ENCODE measurements at places on chromosomes 16 and 17.

DNA sequence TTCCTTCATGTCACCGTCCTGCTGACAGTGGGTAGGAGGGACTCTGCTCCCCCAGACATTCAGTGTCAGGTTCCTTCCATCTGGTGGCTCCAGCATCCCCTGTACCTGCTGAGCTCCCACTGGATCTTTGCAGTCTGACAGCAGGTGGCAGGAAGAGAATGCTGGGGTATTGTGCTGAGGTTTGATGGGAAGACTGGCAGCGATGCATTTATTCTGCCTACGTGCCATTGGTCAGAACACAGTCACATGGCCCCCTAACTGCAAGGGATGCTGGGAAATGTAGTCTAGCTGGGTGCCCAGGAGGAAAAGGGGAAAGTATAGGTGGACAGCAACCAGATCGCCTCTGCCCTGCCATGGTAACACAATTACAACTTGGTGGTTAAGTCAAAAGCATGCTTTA, 44.4 kb downstream of the IRX3 start:
- DNase-seq, result no peak

- DNase-seq, result peak; percentile 30
Observed at GRCh38 chr17:62653002-62653825, 25.7 kb downstream of the MRC2 start.

GRCh38 chr17:50425682-50426471, at the start of gene ACSF2:
TSS of gene ACSF2 (plus strand) at chr17:50426218. CDS start at chr17:50426262, 44 bp downstream.
- peak; percentile 71 for DNase-seq

- no peak for DNase-seq
Observed at GRCh38 chr16:84451781-84452180, 52.7 kb downstream of the MEAK7 start.

- DNase-seq, result no peak
Observed at GRCh38 chr16:83574388-83574787, 233.4 kb upstream of the HSBP1 start.

DNA sequence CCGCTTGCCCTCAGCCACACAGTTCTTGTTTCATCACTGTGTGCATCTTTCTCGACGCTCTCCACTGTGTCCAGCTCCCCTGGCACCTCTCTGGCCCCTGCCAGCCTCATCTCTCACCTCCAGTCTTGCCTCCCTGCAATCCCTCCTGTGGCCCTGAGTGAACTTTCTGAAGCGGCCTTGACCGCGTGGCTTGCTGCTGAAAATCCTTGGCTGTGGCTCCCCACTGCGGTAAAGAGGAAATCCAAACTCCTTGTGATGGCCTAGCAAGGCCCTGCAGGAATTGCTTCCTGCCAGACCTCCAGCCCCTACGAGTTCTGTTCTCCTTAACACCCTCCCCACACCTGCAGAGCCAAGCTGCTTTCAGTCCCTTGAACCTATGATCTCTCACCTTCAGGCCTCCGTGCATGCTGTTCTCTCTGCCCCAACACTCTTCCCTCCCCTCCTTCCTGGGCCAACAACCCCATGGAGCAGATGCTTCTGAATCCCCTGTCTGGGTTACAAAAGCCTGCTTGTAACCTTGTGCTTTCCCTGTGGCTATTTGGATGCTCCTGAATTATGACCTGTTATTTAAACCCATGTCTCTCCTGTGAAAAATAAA, 33.6 kb upstream of the BRD7 start:
- no peak for DNase-seq

DNA sequence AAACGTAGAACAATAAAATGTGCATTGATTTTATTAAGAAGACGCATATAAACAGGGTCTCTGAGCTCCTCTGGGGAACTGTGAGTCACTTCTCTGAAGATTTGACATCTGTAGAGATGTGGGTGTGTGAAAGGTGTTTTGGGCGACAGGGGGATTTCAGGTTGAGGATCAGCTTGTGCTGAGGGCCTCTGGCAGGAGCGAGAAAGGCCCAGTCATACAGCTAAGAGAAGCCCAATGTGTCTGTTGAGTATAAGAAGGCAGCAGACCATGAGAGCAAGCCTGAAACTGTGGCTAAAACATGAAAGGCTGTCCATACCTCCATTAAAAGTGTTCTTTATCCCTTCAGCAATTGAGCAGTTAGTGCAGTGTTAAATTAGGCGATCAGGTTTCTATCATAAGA, 406.5 kb upstream of the MON1B start:
- DNase-seq, result no peak

- no peak for DNase-seq
Observed at GRCh38 chr16:12287796-12288536, 311.4 kb downstream of the SNX29 start.

DNA sequence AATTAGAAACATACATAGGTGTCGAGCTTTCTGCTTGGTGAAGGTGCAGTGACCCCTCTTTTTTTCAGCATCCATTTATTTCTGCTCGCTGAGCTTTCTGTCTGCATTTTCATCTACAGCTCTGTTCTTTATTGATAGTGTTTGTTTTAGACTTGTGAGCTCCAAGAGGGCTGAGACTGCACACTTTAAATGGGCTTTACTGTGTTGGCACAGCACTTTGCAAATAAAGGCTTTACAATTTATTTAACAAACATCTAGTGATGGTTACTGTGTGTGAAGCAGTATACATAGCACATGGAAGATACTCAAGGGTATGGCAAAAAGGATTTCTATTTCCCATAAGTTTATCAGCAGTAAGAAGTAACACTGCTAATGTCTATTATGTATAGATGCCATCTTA, 563.7 kb upstream of the HSBP1 start:
- DNase-seq, result no peak

- DNase-seq, result no peak
Observed at GRCh38 chr16:30041841-30042240, 10.8 kb upstream of the TLCD3B start.

- DNase-seq, result peak; percentile 15
Observed at GRCh38 chr16:75566758-75567255, 628 bp downstream of the GABARAPL2 start.

DNA sequence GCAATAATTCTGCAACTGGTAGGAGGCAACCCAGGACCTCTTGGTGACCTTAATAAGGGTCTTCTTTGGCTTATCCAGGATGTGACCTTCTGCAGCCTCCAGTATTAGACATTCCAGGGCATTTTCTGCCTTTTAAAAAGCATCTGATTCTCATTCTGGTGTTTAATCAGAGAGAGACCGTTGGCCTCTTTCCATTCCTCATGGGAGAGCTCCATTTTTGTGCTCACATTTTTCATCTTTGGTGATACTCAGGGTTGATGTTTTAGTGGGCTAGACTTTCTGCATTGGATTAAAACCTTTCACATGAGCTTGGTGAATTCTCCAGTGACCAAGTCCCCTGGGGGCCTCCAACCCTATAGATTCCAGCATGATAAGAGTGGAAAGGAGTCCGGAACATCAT, 150.2 kb upstream of the CACNG5 start:
- no peak for DNase-seq

- DNase-seq, result no peak
Observed at GRCh38 chr16:57601801-57602478, 26.5 kb upstream of the ADGRG1 start.

DNA sequence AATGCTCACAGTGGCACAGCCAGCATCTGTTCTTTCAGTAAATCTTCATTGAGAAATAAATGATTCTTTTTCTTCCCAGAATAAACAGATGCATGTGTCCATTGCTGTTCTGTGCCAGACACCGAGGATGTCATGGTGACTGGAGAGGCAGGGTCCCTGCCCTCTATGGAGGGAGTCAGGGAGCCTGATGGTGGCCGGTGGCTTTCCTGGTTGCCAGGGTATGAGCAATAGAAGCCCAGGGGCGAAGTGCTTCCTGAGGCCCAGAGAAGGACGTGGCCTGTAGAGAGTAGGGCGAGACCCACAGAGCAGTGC, 29.9 kb upstream of the NUDT16L1 start:
- DNase-seq, result no peak

DNA sequence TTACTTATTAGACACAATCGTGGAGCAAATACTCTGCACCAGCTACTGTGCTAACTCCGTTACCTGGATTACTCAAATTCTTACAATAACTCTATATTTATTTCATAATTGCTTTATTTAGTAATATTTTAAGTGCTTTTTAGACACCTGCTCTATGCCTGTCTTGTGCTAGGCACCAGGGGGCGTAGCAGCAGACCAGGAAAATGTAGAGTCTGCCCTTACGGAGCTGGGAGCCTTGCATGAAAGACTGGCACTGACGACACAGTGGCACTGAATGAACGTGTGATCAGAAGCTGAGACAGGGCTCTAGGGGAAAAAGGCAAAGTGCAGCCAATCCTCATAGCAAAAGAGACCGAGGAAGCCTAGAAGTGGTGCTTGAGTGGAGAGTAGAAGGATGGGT, 486.5 kb downstream of the CDH13 start:
- no peak for DNase-seq

- DNase-seq, result no peak
Observed at GRCh38 chr17:685006-685405, 29.6 kb downstream of the VPS53 start.

DNA sequence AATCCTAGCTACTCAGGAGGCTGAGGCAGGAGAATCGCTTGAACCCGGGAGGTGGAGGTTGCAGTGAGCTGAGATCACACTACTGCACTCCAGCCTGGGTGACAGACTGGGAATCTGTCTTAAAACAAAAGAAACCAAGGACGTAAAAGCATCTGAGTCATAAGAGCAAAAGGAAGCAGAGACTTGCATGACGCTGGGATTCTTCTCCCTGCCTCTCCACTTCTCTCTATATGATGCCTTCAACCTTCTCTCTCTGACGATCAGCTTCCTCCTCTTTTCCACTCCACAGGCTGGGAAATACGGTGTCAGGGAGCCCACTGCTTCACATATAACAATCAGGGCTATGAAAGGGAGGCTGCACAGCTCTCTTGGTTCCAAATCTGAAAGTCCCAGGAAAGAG, 43.2 kb upstream of the CCL1 start:
- no peak for DNase-seq

- DNase-seq, result no peak
Observed at GRCh38 chr17:45775576-45776011, 8.5 kb upstream of the CRHR1 start.

DNA sequence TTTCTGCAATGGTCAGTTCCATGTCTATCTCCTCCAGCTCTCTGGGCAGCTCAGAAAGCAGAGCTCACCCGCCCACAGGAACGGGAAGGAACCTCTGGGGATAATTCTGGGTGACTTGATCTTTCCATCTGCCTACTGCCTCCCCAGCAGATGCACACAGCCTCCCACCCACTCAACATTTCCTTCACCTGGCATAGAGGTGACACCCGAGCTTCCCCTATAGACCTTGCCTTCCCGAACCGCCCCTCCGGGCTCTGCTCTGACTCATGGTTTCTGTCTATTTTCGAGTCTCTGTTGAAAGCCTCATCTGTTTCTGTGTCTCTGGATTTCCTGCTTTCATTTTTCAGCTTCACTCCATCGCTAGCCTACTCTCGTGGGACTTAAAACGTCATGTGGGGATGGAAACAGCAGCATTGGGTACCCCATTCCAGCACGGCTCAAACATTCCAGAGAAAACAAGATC, 11.4 kb downstream of the GGA3 start:
- no peak for DNase-seq

- no peak for DNase-seq
Observed at GRCh38 chr16:87702325-87702811, 63.4 kb downstream of the KLHDC4 start.

GRCh38 chr17:78130090-78130436, 508 bp upstream of the TMC8 start:
- DNase-seq, result no peak

DNA sequence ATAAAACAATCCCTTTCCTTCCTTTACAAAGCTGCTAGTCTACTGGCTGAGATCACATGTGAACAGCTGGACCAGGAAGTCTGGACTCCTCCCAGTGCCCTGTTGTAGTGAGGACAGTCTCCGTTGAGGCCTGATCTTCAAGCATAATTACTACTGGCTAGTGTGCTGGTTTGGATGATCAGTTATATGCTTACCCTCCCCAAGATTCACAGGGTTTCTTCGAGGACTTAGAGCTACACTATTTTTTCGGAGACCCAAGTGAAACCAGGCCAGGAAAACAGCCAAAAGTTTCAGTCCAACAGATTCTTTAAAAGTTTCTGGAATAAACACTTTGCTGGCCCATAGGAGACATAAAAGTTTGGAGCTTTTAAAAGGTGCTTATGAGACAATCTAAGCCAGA, 194.9 kb upstream of the CDH11 start:
- DNase-seq, result no peak

- no peak for DNase-seq
Observed at GRCh38 chr16:28158136-28158535, 53.6 kb downstream of the XPO6 start.

GRCh38 chr17:79533116-79533515, 77.7 kb downstream of the RBFOX3 start:
- no peak for DNase-seq

- DNase-seq, result no peak
Observed at GRCh38 chr17:82569621-82570020, 50.1 kb downstream of the FOXK2 start.

DNA sequence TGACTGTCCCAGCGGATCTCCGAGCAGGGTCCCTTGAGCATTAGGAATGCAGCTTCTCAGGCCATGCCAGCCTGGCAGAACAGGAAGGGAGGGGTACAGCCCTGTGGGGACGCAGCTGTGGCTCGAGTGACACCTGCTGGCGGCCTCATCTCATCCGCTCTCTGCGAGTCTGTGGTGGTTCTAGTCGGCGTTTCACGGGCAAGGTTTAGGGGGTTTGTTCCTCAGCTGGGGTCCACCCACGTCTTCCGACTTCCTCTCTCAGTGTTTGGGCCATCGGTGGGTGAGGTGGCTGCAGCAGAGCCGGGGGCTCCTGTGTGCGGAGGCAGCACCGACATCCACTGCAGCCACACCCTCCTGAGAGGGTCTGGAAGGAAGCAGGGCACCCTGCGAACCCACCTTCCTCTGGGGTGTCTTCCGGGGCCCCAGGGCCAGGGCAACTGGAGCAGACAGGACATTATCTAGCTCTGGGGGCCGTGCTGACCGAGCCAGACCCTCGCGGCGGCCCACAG, 33.3 kb downstream of the JPH3 start:
- DNase-seq, result peak; percentile 37

GRCh38 chr17:56699186-56699894, 105.8 kb downstream of the NOG start:
- no peak for DNase-seq

- no peak for DNase-seq
Observed at GRCh38 chr16:1290860-1291575, 18.4 kb upstream of the UBE2I start.

DNA sequence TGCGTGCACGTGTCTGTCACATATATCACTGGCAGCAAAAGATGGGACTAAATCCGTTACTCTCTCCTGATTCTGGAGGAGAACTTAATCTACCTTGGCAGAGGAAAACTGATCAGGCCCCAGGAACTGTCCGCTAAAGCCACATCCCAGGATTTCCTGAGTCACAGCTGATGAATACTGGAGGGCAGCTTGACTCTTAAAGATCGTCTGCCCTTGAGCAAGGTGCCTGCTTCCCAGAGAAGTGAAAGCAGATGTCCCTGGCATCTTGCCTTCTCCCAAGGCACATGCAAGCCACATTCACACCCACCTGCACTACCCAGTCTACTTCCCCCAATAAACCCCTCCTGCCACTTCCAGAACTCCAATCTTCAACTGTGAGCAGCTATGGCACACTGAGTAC, 99.8 kb downstream of the CPPED1 start:
- DNase-seq, result no peak

- no peak for DNase-seq
Observed at GRCh38 chr16:85092309-85092708, 20.0 kb downstream of the CIBAR2 start.

GRCh38 chr16:58670177-58670576, 14.4 kb downstream of the SLC38A7 start:
- DNase-seq, result no peak

GRCh38 chr17:48544349-48545021, 424 bp downstream of the HOXB2 start:
- peak; percentile 29 for DNase-seq
